Activated naive CD4-positive, alpha-beta T cell treated with Interleukin-2 at 50 U/mL for 16 hours (primary cell): ENCODE measurements at places on chromosomes 12 and 14.

- no peak for DNase-seq
Measured at GRCh38 chr14:104692261-104692938, 3.0 kb downstream of the INF2 start.

- DNase-seq, result no peak
Measured at GRCh38 chr12:95551305-95551704, at the start of gene USP44. Gene USP44 (minus strand): TSS chr12:95551476. CDS start chr12:95534256, 17,220 bp downstream.

GRCh38 chr12:24991209-24992049, 42.5 kb upstream of the BCAT1 start:
- DNase-seq, result no peak

- DNase-seq, result no peak
Measured at GRCh38 chr12:7868391-7868790, 4.3 kb downstream of the SLC2A14 start.

- DNase-seq, result no peak
Measured at GRCh38 chr12:105352940-105353635, 22.6 kb downstream of the C12orf75 start.

- no peak for DNase-seq
Measured at GRCh38 chr12:90037740-90038139, 329.1 kb upstream of the ATP2B1 start.

DNA sequence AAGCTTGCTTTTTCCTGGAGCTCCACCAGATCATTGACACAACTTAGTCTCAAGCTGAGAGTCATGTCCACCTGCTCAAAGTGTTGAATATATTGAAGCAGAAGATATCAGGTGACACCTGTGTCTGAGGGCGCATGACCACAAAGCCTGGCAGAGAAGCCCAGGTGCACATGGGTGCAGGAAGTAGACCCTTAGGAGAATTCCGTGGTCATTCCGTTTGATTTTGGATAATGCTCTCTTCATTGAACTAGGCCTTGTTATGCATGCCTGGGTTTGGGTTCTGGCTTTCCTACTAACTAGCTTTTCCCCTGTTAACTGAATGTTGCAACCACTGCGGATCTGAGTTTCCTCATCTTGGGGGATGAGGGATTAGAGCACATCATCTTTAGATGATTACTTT, 7.1 kb downstream of the ARHGDIB start:
- no peak for DNase-seq

- no peak for DNase-seq
Measured at GRCh38 chr12:89712706-89713105, 4.1 kb upstream of the ATP2B1 start.

GRCh38 chr14:24996930-24997725, 52.8 kb downstream of the STXBP6 start:
- no peak for DNase-seq
